Suprapubic skin (tissue), 4 donors: ENCODE measurements at places on chromosomes 4 and X. TPM values are rescaled to one million over a fixed set of nuclear protein-coding genes. Genes with fewer than 3 reads are reported as not detected.

CEP135 gene
- 3.1 TPM for total RNA-seq

SAGE1 gene
- not detected for total RNA-seq

TLR8 gene
- 0.17 TPM for total RNA-seq

TIGD2 gene
- total RNA-seq: 5.6 TPM

CDS1 gene
- 23.6 TPM for total RNA-seq

GPRASP3 gene
- total RNA-seq: 3.0 TPM

BST1 gene
- total RNA-seq: 3.9 TPM

FAM120C gene
- total RNA-seq: 8.5 TPM

CYTL1 gene
- total RNA-seq: not detected

PI4K2B gene
- 17.6 TPM for total RNA-seq

CACNA1F gene
- 0.29 TPM for total RNA-seq

SH3RF1 gene
- 15.0 TPM for total RNA-seq

MAGEB18 gene
- total RNA-seq: not detected

L1CAM gene
- 8.4 TPM for total RNA-seq

GYPE gene
- not detected for total RNA-seq

RBM47 gene
- total RNA-seq: 48.0 TPM

FGD1 gene
- total RNA-seq: 5.8 TPM

MAGEC3 gene
- not detected for total RNA-seq

MAGEC2 gene
- total RNA-seq: not detected

PSAPL1 gene
- total RNA-seq: 114 TPM

ESX1 gene
- not detected for total RNA-seq

WAS gene
- total RNA-seq: 2.4 TPM

CYBB gene
- total RNA-seq: 2.4 TPM

NHS gene
- total RNA-seq: 4.6 TPM

PLK4 gene
- total RNA-seq: 7.8 TPM

F11 gene
- not detected for total RNA-seq

CHRDL1 gene
- total RNA-seq: 5.2 TPM

CTAG1B gene
- not detected for total RNA-seq

EDNRA gene
- 4.5 TPM for total RNA-seq

VCX gene
- not detected for total RNA-seq

TRPC3 gene
- total RNA-seq: 0.26 TPM

TMSB15C gene
- 1.3 TPM for total RNA-seq

TLR2 gene
- total RNA-seq: 8.4 TPM

CXCL11 gene
- not detected for total RNA-seq

ENAM gene
- total RNA-seq: not detected

ADGRG2 gene
- 0.44 TPM for total RNA-seq

MAGEE2 gene
- 0.52 TPM for total RNA-seq
